Vagina (tissue), 2 donors: ENCODE measurements at places on chromosomes 12 and 14.

DNA sequence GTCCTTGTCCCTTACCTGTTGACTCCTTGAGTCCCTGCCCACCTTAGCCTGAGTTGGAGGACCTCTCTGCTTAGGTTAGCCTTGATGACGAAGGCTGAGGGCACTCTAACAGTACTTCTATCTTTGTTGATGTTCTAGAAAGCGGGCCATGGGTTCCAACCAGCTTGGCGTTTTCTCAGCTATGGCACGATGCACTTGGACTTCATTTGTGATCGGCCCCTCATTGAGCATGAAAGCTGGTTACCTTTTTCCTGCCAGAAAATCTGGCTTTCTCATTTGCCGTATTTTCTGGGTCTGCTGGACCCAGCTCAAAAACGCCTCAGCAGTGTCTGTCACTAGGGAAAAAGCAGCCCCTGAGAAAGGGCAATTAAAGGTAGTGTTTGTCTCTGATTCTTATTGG lies 290.8 kb downstream of the EMP1 start:
- H3K27me3 ChIP-seq: no peaks in the 10 kb centered on the region
- no peaks in the 10 kb centered on the region for H3K4me1 ChIP-seq
- no peak overlapping the region for H3K4me3 ChIP-seq
- H3K36me3 ChIP-seq: no peaks in the 10 kb centered on the region

- no peaks in the 10 kb centered on the region for H3K36me3 ChIP-seq
- H3K27me3 ChIP-seq: no peaks in the 10 kb centered on the region
- H3K27ac ChIP-seq: no peak overlapping the region
- DNase-seq: no peak
- no peak overlapping the region for H3K4me3 ChIP-seq
Measured at GRCh38 chr12:81167694-81168093, 89.8 kb downstream of the ACSS3 start.

- no peaks in the 10 kb centered on the region for H3K4me1 ChIP-seq
- no peaks in the 10 kb centered on the region for H3K36me3 ChIP-seq
- DNase-seq: no peak
- no peaks in the 10 kb centered on the region for H3K27me3 ChIP-seq
Measured at GRCh38 chr14:57371013-57371412, 19.4 kb upstream of the NAA30 start.

GRCh38 chr12:74614426-74614825 lies 76.8 kb downstream of the ATXN7L3B start:
- no peaks in the 10 kb centered on the region for H3K36me3 ChIP-seq
- DNase-seq: no peak
- no peak overlapping the region for H3K27ac ChIP-seq
- H3K4me1 ChIP-seq: no peaks in the 10 kb centered on the region

DNA sequence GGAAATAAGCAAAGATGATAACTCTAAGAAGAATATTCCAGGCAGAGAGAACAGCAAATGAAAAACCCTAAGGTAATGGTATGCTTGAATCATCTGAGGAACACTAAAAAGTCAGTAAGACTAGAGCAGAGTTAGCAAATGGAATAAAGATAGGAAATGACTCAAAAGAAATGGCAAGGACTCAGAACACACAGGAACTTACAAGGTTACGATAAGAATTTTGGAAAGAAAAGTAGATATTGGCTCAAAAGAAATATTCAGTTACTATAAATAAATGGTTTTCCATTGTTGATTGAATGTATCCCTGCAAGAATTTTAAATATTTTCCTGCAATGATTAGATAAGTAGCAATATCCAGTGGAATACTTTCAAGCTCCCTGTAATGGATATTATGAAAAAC lies 705.8 kb downstream of the C12orf50 start:
- DNase-seq: no peak
- H3K4me1 ChIP-seq: no peaks in the 10 kb centered on the region
- H3K36me3 ChIP-seq: no peaks in the 10 kb centered on the region
- H3K27ac ChIP-seq: no peak overlapping the region
- H3K27me3 ChIP-seq: no peaks in the 10 kb centered on the region

DNA sequence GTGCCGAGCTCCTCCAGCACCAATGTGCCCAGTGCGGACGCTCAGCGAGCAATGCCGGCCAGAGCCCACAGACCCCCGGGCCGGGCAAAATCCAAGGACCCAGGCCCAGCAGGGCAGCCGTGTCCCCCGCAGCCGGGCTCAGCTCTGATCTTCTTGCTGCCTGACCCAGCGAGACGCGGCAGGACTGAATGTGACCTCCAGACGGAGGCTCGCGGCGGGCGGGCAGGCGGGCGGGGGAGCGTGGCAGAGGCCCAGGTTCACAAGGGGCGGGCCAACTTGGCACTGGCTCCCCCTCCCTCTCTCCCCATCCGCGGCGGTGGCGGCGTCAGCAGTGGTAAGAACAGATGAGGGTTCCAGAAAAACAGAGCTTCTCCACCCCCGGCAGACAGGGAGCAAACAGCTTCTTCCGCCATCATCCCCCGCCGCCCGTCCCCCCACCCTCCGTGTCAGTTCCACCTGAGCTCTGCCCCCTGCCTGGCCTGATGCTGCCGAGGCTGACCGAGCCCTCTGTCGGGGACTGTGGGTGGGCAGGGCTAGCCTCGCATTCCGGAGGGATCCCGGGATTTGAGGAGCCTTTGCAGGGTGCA lies 94.3 kb downstream of the RFLNA start:
- H3K4me3 ChIP-seq: peak overlapping the region; percentile 59
- no peaks in the 10 kb centered on the region for H3K27me3 ChIP-seq
- DNase-seq: no peak
- no peaks in the 10 kb centered on the region for H3K36me3 ChIP-seq
- H3K4me1 ChIP-seq: peaks cover 93% of the 10 kb centered on the region

DNA sequence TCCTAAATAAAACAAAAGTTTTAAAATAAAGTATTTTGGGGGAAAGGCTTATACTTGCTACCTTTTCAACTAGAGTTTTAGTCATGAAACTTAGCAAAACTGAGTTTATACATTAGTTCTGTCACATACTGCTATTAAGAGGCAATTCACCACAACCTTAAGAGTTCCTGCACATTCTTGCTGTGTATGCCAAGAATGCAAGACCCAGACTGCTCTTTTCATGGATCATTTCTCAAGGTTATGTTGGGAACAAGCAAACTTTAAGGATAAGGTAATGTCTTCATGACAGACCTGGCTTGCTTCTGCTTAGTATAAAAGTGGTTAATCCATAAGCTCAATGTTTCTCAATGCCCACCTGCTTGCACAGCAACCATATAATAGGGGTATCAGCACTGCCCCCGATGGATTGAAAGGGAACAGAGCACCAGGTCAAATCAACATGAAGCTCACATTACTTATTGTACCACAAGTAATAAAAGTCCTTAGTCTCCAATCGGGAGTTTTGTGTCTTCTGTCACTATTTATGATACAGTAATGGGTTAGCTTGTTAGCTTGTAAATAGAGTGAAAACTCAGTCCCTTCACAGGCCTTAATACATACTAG lies 67.6 kb downstream of the KIF21A start:
- H3K27me3 ChIP-seq: no peaks in the 10 kb centered on the region
- H3K4me3 ChIP-seq: no peak overlapping the region
- H3K27ac ChIP-seq: no peak overlapping the region
- H3K36me3 ChIP-seq: no peaks in the 10 kb centered on the region

- H3K4me1 ChIP-seq: peaks cover 23% of the 10 kb centered on the region
- H3K36me3 ChIP-seq: no peaks in the 10 kb centered on the region
- no peak overlapping the region for H3K4me3 ChIP-seq
- no peak overlapping the region for H3K27ac ChIP-seq
- H3K27me3 ChIP-seq: no peaks in the 10 kb centered on the region
Measured at GRCh38 chr12:123367511-123367910, 2.9 kb upstream of the SBNO1 start.
